Liver (tissue), 10 donors: ENCODE measurements at places on chromosomes 4 and X. TPM values are rescaled to one million over a fixed set of nuclear protein-coding genes. Genes with fewer than 3 reads are reported as not detected.

GRCh38 chrX:106933538-106933961 lies 13.3 kb downstream of the CLDN2 start:
- no peaks in the 10 kb centered on the region for H3K27me3 ChIP-seq
- no peak for DNase-seq
- no peak overlapping the region for H3K4me3 ChIP-seq
- peak overlapping the region; percentile 79 for H3K27ac ChIP-seq
- H3K4me1 ChIP-seq, result peaks cover 26% of the 10 kb centered on the region
- H3K36me3 ChIP-seq, result no peaks in the 10 kb centered on the region

GRCh38 chr4:118373614-118374255 lies 20.9 kb upstream of the PRSS12 start:
- H3K4me3 ChIP-seq, result no peak overlapping the region
- no peaks in the 10 kb centered on the region for H3K27me3 ChIP-seq
- H3K27ac ChIP-seq, result no peak overlapping the region
- DNase-seq, result no peak

Gene PLCXD1
- total RNA-seq, result 25.7 TPM

Gene PITX2
- total RNA-seq, result not detected
